ENCODE measurements at places on chromosomes 4 and X. TPM values are rescaled to one million over a fixed set of nuclear protein-coding genes. Genes with fewer than 3 reads are reported as not detected.
A peak's percentile ranks its signal among the peaks of the same experiment; 100 is the strongest.

The OPHN1 gene
- total RNA-seq, result 19.4 TPM

The NRK gene
- 6.1 TPM for total RNA-seq

The FGD1 gene
- total RNA-seq, result 9.7 TPM

The NEXMIF gene
- 4.1 TPM for total RNA-seq

DNA sequence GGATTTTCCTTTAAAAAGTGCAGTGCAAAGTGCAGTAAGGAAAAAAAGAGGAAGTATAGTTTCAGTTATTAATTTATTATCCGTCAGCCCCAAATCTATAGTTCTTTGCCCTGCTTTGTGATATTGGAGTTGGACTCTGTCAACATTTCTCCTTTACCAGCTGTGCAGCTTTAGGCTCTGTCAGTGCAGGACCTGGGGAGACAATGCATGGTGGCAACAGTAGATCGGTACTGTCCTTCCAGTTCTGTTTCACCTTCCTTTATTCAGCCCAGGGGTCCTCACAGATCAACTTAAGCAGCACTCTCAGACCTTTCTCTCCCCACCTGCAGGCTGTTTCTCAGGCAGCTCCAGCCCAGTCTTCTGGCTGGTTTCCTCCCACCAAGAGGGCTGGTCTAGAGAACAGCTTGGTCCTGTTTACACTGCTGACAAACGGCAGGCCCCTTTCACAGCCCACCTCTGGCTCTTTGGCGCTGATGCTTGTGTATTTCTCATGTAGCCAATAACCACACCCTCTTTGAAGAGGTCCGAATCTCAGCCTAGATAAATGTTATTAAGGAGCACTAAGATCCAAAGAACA lies 71.6 kb downstream of the MCUB start:
- H3K4me1 ChIP-seq, result no peaks in the 10 kb centered on the region
- no peak overlapping the region for H3K27ac ChIP-seq
- H3K27me3 ChIP-seq, result no peaks in the 10 kb centered on the region
- no peak overlapping the region for H3K4me3 ChIP-seq
- DNase-seq, result no peak

DNA sequence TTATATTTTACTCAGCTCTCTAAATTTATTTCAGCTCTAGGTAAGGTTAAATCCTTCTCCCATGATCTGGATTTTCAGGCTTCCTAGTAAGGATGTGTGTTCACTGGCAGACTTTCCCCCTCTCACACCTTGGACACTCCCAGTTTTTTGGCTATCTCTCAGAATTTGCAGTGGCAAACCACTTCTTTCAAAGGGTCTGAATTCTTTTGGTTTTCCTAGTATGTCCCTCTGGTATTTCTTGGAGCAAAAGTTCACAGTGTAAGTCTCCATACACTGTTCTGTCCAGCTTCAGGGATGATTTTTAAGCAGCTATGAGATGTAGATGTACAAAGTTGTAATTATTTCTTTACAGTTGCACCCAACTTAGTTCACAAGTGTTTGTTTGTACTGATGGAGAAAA lies 653.8 kb upstream of the GALNT7 start:
- no peaks in the 10 kb centered on the region for H3K4me1 ChIP-seq
- no peak overlapping the region for H3K4me3 ChIP-seq
- H3K27ac ChIP-seq, result no peak overlapping the region
- no peaks in the 10 kb centered on the region for H3K36me3 ChIP-seq
- DNase-seq, result no peak
- no peaks in the 10 kb centered on the region for H3K27me3 ChIP-seq

DNA sequence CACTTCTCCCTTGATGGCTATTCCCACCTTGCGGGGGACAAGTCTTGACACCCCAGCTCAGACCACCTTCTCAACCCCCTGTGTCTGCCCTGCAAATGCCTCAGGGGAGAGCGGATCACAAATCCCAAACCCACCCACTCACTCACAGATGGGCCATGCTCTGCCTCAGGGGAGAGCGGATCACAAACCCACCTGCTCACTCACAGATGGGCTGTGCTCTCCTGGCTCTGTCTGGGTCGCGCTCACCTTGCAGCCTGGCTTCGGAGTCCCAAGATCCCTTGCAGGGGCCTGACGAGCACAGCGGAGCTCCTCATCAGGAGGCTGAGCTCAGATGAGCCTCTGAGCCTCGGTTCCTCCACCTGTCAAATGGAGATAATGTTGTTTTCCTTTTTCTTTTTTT lies 38.6 kb downstream of the HTRA3 start:
- peak; percentile 60 for DNase-seq
- H3K27me3 ChIP-seq, result no peaks in the 10 kb centered on the region

GRCh38 chrX:2831471-2832228 lies 2.9 kb downstream of the GYG2 start:
- peaks cover 7% of the 10 kb centered on the region for H3K27me3 ChIP-seq
- H3K36me3 ChIP-seq, result no peaks in the 10 kb centered on the region
- no peak overlapping the region for H3K4me3 ChIP-seq
- H3K4me1 ChIP-seq, result no peaks in the 10 kb centered on the region
- no peak for DNase-seq

- H3K4me3 ChIP-seq, result no peak overlapping the region
- H3K4me1 ChIP-seq, result no peaks in the 10 kb centered on the region
- no peaks in the 10 kb centered on the region for H3K36me3 ChIP-seq
- DNase-seq, result no peak
Observed at GRCh38 chr4:138297743-138298405, 55.7 kb upstream of the SLC7A11 start.

All from sigmoid colon (tissue), 7 donors.